Ecto neural progenitor cell (in vitro differentiated cells): ENCODE measurements at places on chromosomes 7 and 10.

DNA sequence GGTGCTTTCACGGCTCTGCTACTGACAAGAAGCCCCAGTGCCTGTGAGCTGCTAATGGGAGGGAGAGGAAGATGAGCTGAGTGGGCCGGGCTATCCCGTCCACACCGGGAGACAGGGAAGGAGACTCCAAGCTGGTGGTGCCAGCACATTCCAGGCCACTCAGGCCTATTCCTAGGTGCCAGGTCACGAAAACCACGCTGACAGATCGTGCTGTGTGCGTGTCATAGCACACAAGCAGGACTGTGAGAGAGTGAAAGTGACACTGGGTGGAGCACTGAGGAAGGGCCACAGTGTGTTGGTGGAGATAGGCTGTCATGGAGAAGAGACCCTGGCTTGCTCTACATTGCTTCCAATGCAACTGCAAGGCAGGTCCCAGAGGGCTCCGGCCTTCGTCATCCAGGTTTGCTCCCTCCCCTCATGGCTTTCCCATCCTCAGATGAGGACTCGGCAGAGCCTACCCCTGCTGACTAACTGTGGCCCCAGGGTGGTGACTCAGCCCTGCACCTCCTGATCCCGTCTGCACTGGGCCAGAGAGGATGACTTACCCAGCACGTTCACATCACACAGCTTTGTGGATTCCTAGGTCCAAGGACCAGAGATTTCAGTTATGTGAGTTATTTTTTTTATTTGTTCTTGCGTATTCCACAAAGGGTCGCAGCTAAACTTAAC is 167.3 kb downstream of the EGFR start:
- peak; percentile 37 for DNase-seq

GRCh38 chr7:148858489-148858888 is 25.6 kb downstream of the EZH2 start:
- no peak for DNase-seq

GRCh38 chr10:97483506-97483905 is 14.7 kb downstream of the MMS19 start:
- DNase-seq, result no peak

DNA sequence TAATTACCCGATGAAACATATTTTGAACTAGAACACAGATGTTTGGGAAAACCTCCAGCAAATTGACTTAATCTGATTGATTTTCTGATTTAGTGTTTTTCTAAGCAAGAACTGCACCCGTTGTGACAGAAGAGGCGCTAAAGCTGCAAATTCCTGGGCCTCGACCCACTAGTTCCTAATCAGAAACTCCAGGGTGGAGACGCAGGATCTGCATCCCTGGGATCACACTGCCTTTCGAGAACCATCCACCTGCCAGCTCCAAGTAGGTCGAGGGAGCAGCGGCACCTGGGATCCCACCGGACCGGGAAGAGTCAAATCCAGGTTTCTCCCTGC is 136.8 kb upstream of the CDCA7L start:
- no peak for DNase-seq

DNA sequence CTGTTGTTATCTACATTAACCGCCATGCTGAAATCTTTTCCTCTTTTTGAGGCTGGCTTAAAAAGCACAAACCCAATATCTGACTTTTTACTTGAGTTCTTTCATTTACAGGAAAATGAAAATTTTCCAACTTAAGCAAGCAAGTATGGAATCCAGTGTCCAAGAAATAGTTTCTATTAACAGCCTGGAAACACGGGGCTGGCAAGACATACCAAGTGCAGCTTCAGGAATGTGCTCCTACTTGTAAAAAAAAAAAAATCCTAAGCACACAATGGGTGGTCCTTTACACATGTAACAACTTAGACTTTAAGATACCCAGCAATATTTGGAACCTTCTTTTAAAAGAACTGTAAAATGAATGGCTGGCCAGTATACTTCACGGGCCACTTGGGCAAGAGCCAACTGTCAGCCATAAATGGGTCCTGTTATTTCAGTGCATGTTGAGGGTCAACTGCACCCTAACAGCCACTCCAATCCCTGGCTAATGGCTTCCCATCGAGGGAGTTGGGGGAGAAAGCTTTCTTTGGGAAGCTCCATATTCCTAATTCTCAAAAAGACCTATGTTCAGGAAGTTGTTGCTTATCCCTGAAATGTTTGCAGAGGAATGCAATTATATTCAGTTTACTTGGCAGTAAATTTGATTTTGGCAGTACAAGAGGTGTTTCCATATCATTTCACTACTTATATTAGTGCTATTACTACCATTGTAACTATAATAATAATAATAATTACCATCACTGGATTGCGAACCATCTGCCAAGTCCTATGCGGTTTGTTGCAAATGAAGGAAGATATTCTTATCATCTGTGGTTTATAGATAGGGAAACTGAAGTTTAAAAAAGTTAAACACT is 236.4 kb upstream of the TMEM72 start:
- DNase-seq, result no peak

DNA sequence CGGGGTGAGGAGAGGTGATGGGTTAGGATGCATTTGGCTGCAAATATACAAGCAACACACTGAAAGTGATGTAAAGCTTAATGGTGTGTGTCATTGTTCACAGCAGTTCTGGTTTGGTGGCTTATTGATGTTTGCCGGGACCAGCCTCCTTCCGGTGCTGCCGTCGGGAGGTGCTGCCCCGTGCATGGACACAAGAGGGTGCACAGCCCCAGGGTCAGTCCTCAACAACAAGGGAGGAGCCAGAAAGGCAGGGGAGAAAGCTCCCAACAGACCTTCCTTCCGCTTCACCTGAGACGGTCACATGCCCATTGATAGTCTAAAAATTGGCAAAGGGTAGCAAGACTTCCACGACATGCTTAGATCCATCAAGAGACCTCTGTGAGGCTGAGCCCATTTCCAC is 9.5 kb downstream of the RNF32 start:
- peak; percentile 55 for DNase-seq

GRCh38 chr7:3464900-3465622 is 164.0 kb downstream of the SDK1 start:
- no peak for DNase-seq

DNA sequence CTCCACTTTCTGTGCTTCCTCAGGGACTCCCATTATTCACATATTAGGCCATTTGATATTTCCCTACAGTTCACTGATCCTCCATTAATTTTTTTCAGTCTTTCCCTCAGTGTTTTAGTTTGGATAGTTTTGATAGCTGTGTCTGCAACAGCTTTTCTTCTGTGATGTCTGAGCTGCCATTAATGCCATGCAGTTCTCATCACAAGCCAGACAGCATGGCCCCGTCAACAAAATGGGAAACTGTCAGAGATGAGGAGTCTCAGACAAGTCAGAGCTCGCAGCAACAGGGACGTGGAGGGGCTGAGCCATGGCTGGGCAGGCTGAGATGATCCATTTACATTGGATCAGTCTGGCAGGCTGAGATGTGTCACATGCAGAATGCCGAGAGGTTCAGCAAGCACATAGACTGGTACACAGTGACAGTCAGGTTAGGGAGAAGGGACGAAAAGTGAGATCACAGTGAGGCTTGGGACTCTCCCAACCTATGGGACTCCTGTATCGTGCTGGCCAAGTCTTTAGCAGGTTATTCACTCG is 65.4 kb downstream of the NPS start:
- DNase-seq, result no peak

GRCh38 chr7:13577566-13578145 is 411.8 kb downstream of the ETV1 start:
- DNase-seq, result no peak

DNA sequence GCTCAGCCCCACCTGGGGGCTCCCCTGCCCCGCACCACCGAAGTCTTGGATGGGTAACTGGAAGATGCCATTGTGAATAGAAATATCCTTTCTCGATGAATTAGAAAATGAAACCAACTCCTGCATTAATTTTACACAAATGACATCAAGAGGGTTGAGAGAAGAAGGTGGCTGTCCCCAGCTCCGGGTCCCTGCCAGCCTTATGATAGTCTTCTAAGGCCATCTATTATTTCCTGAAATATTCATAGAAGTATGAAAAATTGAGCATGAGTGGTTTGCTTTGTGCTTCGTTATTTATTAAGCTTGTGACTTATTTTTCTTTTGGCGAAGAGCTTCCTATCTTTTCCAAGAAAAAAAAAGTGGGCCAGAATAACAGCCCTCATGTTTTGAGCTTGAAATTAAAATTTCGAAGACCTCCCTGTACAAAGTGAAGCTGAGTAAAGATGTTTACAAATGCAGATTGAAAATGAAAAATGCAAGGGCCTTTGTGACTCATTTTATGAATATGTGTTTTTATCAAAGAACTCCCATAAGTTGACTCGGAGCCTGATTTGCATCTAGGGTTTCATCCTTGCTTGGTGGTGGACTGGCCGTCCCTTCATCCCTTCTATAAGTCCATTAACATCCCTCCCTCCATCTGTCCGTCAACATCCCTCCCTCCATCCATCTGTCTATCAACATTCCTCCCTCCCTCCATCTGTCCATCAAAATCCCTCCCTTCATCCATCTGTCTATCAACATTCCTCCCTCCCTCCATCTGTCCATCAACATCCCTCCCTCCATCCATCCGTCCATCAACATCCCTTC is 20.5 kb upstream of the CFAP46 start:
- no peak for DNase-seq

DNA sequence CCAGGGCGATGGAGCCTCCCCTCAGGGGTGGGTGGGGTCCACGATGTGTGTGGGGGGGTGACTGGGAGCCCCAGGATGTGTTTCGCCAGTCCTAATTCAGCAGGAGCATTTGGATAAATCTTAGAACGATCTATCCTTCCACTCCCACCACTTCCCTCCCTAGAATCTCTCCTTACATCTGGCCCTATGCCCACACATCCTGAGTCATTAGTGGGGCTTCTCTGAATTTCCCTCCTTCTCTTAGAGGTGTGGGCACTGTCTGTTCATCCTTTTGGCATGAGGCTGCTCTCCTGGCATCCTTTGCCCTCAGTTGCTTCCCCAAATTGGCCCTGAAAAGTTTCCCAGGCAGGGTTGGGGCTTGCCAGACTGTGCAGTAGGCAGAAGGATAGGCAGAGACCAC is 1.6 kb downstream of the GHRHR start:
- no peak for DNase-seq

GRCh38 chr10:101330631-101331225 is 23.2 kb upstream of the BTRC start:
- no peak for DNase-seq

DNA sequence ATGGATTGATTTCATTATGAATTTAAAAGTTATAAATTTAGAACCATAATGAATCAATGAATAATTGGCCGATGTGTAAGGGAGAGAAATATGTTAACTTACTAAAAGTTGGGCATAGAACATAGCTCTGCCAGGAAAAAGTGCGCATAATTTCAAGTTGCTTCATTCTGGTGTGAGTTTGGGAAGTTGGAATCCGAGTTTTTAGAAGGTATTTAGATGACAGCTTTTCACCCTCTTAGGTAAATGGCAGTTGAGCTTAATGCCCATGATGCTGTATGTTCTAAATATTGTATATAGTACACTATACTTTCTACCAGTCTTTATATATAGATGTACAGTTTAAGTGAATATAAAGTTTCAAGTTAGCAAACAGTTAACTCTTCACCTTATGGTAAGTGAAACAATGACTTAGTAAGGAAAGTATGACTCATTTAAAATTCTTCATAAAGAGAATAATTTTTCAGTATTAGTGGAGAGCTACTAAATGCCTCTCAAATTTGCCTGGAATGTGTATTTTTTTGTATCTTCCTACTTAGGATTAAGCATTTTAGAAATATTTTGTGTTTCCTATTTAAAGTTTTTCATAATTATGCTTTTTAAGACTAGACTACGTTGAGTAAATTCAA is 1.6 kb downstream of the C1GALT1 start:
- DNase-seq, result no peak

GRCh38 chr10:47254611-47255010 is 45.4 kb upstream of the GDF10 start:
- peak; percentile 29 for DNase-seq

- DNase-seq, result no peak
Observed at GRCh38 chr7:101845974-101846373, 28.5 kb downstream of the CUX1 start.

- DNase-seq, result no peak
Observed at GRCh38 chr10:132500781-132501415, 36.7 kb upstream of the INPP5A start.

DNA sequence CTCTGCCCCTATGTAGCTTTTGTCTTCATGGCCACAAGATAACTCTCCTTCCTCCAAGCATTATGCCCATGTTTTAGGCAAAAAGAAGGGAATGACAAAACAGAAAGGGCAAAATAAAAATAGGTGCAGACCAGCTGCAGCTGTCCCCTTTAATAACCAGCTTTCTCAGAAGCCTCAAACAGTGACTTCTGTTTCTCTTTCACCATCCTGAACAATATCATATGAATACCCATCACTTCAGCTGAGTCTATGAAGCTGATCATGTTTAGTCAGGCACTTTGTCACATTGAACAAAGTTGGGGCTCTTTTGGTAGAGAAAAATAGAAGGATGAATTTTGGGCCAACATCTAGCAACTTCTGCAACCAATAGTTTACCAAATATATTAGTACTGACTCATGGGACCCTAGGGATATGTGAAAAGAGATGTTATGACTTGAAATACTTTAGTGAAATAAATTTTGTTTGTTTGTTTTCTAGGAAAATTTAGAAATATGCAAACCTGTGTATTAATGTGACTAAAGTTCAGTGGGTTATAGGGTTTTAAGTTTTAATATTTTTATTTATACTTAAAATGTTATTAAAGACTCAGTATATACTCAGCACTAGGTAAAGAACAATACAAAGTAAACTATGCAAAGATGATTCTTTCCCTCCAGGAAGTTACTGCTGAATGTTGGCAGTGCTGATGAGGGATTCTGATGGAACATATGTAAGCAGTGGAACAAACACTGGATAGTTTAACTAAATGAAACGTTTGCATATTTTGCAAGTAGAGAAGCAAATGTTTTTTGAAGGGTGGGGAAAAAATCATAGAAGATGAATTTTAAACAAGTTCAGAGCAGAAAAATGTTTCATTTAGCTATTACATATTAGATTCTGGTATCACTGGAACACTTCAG is 133.7 kb downstream of the FOXP2 start:
- no peak for DNase-seq

GRCh38 chr7:46909601-46910051 is 672.3 kb downstream of the TNS3 start:
- no peak for DNase-seq

DNA sequence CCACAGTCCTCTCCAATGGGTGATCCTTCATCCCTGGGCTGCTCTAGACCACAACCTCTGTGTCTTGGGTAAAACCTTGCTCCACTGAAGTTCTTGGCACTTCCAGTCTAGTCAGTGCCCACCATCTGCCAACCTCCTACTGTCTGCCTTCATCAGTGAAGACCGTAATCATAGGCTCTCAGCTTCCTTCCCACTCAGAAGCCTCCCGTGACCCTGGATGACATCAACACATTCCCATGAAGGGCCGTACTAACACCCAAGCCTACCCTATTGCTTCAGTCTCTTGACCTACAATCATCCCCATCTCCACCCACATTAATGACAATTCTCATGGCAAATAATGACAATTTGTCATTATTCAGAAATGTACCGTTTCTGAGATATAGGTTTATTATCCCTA is 27.6 kb upstream of the GARS1 start:
- no peak for DNase-seq
